ENCODE measurements at places on chromosomes 5 and 9.
A peak's percentile ranks its signal among the peaks of the same experiment; 100 is the strongest.

DNA sequence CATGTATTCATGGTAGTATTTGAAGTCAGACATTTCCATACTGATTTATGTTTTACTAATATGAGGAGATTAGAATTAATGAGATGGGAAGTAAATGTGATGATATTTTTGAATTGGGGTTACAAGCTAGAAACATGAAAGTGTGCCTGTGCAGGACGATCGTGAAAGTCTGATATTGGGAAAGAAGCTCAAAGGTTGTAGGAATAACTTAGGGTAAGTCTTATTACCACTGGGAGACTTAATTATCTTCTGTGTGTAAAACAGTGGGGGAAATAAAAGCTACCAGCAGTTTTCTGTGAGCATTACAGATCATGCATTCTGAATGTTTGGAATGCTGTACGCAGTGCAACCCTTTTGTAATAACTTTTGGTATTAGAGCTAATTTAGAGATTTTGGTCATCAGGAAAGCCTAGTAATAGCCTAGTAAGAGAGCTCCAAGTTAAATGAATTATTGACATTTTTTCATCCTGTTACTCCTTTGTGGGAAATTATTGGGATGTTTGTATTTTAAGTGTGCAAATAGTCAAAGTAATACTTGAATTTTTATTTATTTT, 153.9 kb downstream of the PCSK5 start:
- no peak for DNase-seq

DNA sequence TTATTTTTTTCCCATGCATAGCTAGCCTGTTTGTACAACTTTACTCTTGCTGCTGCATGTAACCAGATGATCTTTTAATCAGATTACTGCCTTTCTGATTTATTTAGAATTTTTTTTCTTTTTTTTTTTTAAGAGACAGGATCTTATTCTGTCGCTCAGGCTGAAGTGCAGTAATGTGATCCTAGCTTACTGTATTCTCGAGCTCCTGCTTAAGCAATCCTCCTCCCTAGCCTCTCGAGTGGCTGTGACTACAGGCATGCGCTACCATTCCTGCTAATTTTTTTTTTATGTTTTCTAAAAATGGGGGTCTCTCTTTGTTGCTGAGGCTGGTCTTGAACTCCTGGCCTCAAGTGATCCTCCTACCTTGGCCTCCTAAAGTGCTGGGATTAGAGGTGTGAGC, 9.6 kb downstream of the DCP2 start:
- no peak for DNase-seq

GRCh38 chr5:122999947-123000563, 36.5 kb downstream of the PPIC start:
- no peak for DNase-seq

GRCh38 chr5:174581479-174581878, 142.9 kb upstream of the MSX2 start:
- DNase-seq = peak; percentile 56

DNA sequence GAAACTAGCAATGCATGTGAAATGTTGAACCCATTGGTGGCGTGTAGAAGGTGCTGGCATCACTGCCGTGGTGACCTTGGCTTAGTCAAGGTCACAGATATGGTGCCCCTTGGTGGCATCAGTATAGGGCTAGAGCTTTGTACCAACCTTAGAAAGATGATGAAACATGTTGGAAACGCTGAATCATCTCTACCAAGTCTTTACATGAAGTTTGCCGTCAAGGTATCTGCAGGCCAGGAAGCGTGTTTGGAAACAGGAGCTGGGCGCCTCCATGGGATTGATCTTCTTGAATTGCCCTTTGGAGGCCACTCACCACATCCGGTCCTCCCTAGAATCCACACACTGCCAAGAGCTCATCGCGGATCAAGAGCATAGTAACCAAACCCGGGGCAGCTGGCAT, 16.9 kb upstream of the BOD1 start:
- DNase-seq = no peak

- DNase-seq = no peak
These were observed 248.1 kb upstream of the IZUMO3 start for GRCh38 chr9:24793787-24794186.

- DNase-seq = no peak
These were observed 121.1 kb downstream of the FBXL7 start for GRCh38 chr5:15621094-15621493.

DNA sequence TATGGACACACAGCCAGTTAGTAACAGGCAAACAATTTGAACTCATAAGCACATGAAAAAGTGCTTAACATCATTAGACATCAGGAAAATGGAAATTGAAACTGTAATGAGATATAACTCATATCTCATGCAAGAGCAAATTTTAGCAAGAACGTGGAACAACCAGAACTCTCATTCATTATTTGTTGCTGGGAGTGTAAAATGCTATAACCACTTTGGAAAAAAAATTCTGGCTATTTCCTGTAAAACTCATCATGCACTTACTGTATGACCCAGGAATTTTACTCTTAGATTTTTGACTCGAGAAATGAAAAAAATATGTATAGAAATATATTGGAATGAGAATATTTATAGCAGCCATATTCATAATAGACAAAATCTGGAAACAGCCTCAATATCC, 205.7 kb upstream of the PUM3 start:
- no peak for DNase-seq

DNA sequence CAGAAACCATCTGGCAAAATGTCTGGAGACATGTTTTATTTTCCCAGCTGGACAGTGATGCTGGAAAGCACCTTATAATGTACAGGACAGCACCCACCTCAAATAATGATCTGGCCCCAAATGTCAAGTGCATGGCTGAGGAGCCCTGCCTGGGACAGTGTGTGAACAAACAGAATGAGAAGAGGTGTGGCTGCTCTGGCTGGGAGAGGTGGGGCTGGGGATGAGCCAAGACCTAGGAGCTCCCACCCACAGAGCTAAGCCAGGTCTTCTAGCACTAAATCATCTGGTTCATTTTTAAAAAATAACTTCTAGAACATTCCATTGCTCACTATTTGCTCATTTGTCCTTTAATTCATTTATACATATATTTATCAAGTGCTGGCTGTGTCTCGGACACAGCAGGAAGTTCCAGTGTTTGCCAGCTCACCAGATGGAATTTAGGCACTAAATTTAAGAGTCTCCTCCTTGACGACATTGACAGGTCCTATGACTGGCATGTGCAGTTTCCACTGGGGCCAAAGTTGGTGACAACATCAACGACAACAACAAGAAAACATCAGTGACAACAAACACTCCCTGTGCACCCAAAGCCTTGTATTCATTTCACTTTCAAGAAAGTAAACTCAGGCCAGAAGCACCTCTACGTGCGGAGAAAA, 59.1 kb downstream of the GTF3C4 start:
- DNase-seq = no peak

DNA sequence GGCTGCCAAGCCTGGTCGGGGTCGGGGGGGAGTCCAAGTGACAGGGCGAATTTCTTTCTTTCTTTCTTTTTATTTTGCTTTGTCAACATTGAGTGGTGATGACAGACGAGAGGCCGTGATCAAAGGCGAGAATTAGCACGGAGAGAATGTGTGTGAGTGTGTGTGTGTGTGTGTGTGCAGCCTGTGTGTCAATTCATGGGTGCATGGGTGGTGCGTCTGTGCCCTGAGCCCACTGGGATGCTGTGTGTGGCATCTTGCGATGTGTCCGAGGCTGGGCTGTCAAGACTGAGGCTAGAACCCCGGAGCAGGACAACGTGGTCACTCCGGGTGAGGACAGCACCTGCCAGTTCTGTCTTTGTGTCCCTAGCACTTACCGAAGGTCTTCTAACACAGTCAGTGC, 4.7 kb upstream of the FIBCD1 start:
- no peak for DNase-seq

DNA sequence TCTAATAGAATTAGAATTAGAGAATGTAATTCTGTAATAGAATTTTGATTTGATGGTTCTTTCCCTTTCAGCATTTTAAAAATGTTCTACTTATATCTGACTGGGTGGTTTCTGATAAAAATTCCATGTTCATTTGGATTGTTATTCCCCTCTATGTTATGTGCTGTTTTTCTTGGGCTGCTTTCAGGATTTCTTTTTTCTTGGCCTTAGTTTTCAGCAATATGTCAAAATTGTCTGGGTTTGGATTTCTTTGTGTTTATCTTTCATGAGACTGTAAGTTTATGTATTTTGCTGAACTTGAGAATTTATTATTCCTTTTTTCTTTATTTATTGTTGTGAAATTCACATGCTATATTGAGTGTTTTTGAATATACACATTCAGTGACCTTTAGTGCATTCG, 189.1 kb downstream of the RANBP17 start:
- no peak for DNase-seq

GRCh38 chr9:70012569-70012968, 31.1 kb upstream of the MAMDC2 start:
- no peak for DNase-seq

DNA sequence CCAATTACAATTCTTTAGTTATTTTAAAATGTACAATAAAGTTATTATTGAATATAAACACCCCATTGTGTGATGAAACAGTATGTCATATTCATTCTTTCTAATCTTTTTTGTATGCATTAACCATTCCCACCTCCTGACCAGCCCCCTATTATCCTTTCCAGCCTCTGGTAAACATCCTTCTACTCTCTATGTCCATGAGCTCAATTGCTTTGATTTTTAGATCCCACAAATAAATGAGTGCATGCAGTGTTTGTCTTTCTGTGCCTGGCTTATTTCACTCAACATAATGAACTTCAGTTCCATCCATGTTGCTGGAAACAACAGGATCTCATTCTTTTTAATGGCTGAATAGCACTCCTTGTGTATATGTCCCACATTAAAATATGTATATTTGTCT, 1858.9 kb upstream of the C9orf72 start:
- DNase-seq = no peak

GRCh38 chr5:40052808-40053207, 626.9 kb upstream of the PTGER4 start:
- DNase-seq = peak; percentile 29

DNA sequence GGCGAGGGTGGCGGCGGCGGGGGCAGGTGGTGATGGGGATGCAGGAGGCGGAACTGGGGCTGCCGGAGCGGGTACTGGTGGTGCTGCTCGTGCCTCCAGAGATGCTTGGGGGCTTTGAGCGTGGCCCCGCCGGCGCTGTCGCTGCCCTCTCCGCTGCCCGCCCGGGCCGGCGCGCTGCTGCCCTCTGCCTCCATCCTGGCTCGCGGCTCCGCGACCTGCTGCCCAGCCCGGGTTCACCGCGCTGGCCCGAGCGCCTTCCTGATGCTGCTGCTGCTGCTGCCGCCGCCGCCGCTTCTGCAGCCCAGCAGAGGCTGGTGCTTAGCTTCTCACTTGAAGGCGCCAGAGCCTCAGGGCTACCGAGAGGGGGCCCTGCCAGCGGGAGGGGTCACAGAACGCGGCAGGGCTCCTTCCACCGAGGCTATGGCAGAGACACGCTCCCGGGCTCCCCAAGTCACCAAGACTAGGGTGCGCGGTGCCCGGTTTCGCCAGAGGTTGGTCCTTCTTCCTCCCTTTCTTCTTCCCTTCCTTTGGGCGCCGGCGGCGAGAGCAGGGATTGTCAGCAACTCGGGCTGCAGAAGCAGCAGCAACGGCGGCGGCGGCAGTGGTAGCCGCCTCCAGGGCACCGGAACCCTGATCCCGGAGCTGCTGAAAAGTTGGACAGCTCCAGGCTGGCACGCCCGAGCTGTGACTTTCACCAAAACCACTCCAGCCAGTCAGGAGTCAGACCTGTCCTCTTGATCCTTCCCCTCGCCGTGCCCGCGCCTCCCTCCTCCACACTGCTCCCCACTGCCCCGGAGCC, at the start of gene PDE4D:
TSS of gene PDE4D (minus strand) at position 298 of the 799 bp plus-strand sequence.
- DNase-seq = peak; percentile 85

- DNase-seq = no peak
These were observed 58.4 kb downstream of the C9orf50 start for GRCh38 chr9:129562514-129562913.

DNA sequence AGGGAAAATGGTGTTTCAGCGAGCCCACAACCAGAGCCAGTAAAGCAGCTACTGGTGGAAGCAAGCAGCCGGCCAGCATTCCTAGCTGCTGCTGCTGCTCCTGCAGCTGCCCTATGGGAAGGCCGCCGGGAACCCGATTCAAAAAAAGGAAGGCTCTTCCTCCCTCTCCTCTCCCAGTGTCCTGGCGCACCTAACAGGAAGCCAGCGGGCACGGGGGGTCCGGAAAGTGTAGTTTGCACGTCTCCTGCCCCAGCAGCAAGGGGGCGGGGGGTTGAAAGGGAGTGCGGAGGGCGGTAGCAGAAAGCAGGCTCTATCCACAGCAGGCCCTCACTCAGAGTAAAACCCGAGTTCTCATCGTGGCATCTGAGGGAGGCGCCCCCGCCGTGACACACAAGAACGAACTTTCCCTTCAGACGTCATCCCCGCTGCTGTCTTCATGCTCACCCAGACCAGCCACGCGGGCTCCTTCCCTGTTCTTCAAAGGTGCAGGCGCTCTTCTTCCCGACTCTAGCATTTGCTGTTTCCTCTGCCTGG, 16.5 kb downstream of the GRXCR2 start:
- DNase-seq = no peak

DNA sequence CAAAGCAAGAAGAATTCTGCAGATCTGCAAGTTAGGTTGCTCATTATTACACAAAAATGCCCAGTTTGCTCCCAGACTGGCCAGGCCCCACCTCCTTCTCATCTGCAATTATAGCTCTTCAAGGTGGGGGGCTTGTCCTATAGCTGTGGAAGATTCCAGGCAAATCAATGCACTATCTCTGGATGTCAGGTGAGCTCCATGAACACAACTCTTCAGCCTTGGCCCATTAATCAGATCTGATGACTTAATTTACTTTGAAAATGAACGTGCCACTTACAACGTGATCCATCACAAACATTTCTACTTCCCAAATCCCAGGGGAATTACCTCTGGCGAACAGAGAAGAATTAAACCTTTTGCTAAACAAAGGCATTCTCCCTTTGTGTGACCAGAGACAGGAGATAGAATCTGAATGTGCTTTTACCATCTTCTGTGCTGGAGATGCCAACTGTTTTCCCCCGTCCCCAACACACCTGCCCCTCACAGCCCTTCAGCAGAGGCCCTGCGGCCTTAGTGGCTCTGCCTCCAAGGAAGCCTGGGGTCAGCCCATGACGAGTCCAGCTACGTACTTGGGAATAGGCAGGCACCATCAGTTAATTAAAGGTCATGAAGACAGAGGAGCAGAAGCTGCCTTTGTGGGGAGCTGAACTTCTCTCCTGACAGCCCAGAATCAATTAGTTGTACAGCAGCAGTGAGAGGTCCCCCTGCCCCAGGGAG, 60.5 kb downstream of the SNX18 start:
- no peak for DNase-seq

DNA sequence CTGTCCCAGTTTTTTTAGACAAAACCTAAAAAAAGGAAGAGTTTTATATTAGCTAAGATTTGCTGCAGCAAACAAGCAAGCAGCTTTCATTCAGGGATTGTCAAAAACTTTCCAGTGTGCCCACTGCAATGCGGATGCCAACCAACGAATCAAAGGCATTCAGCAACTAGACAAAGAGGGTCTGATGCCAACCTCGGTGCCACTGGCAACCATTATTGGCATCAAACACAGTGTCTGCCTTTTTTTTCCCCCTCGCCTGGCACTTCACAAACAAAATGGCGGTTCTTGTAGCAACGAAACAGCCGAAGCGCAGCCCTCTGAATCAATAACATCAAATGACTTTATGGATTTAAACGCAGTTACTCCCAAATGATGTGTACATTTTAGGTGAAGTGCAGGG, 10.4 kb downstream of the NFIB start:
- no peak for DNase-seq
